ENCODE measurements at places on chromosomes 2 and 18.

GRCh38 chr18:22946846-22947245, 13.7 kb downstream of the RBBP8 start:
- no peak for DNase-seq

DNA sequence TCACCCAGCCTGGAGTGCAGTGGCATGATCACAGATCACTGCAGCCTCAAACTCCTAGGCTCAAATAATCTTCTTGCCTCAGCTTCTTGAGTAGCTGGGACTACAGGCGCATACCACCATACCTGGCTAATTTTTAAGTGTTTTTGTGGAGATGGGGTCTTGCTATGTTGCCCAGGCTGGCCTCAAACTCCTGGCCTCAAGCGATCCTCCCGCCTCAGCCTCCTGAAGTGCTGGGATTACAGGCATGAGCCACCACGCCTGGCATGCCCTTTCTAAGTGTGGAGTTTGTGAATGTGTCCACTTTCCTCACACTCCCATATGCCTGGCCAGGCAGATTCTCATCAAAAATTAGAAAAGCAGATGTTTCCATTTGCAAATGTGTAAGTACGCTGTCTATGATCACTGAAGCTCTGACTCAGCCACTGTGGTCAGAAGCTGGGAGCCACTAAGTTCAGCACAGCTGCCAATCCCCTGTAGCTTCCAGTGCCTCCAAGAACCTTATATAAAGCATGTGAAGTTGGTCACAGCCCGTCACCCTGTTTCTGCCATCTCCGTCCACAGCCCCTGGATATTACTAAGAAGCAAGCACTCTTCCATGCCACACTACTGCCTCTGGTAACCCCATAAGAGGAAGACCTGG, 155.4 kb downstream of the FAM210A start:
- DNase-seq: no peak

GRCh38 chr2:95303191-95303919, 6.2 kb downstream of the KCNIP3 start:
- peak; percentile 61 for DNase-seq

DNA sequence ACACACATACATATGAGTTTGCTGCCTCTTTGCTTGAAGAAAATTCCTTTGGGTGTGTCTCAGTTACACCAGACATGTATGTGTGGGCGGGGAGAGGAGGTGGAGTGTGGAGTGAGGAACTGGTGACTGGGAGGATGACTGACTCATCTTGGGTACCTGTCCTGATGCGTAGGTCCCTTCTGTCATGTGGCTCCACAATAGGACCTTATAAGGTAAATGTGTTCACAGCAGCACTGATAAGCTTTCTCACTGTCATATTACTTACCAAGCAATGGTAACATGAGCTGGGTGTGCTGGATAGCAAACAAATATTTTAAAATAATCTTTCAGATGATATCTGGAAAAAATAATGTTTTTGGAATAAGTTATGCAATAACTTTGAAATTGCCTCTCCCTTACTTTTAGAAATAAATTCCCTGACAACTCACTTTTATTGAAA, 45.1 kb downstream of the SLC9A2 start:
- no peak for DNase-seq

- DNase-seq: peak; percentile 76
Measured at GRCh38 chr18:55706898-55707297, 118.9 kb upstream of the TCF4 start.

DNA sequence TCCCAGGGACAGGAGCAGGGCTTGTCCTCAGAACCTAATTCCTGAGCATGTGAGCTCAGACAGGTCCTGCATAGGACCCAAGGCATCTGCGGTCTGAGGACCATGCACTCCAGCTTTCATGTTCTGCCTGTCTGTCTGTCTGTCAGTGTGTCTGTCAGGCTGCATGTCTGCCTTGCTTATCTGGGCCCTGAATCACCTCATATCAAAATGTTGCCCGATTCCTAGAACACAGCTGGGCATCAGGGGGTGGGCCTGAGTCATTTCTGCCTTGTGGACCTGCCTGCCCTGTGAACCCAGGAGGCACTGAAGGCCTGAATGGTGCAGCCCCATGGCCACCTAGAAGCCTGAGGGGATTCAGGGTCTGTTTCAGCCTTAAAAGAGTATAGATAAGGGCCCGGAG, 22.1 kb downstream of the INHBB start:
- DNase-seq: no peak

DNA sequence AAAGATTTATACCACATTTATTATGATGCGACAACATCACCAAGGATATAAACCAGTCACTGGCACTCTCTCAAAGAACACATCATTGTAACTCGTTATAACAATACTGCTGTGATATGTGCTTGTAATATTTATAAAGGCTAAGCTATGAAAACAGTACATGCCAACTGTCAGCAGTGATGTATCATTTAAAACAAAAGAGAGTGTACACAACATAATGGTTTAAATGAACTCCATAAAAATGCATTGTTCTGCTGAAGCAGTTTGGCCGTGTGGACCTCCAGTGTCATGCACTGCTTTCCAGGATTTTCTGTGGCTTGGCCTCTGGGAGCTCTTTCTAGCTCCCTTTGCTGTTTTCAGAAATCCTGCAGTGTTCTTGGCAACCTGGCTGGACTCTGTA, 215.6 kb downstream of the MTX2 start:
- DNase-seq: no peak

DNA sequence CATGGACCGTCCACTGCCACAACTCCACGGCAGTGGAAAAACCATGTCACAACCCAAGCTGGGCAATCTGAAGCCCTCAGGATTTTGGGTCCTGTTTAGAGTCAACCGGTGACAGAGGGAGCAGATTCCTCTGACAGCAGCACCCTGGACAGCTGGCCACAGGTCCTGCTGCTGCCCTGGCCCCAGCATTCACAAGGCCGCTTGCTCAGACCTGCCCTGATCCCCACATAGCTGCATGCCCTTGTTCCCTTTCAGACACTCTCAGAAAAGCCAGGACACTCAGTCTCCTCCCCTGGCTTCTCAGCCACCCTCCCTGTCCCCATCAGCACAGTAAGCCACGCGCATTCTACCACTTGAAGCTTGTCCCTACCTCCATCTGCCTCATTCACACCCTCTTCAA, 1.6 kb downstream of the COPS9 start:
- DNase-seq: no peak

DNA sequence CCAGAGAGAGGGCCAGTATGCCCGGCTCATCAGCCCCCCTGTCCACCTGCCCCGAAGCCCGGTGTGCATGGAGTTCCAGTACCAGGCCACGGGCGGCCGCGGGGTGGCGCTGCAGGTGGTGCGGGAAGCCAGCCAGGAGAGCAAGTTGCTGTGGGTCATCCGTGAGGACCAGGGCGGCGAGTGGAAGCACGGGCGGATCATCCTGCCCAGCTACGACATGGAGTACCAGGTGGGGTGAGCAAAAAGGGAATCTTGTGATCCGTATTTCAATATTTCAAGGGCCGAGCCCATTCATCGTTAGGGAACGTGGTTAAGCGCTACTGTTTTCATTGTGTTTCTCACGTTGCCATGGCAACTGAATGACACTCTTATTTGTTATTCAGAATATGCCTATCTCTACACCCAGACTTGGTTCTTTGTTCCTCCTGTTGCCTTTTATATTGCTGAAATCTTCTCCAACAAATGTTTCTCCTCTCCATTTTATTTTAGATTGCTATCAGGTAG, 81.5 kb downstream of the NRP2 start:
- no peak for DNase-seq

- DNase-seq: no peak
Measured at GRCh38 chr2:68225119-68225632, 27.2 kb downstream of the PPP3R1 start.

- no peak for DNase-seq
Measured at GRCh38 chr2:181632733-181633401, 24.0 kb downstream of the CERKL start.

DNA sequence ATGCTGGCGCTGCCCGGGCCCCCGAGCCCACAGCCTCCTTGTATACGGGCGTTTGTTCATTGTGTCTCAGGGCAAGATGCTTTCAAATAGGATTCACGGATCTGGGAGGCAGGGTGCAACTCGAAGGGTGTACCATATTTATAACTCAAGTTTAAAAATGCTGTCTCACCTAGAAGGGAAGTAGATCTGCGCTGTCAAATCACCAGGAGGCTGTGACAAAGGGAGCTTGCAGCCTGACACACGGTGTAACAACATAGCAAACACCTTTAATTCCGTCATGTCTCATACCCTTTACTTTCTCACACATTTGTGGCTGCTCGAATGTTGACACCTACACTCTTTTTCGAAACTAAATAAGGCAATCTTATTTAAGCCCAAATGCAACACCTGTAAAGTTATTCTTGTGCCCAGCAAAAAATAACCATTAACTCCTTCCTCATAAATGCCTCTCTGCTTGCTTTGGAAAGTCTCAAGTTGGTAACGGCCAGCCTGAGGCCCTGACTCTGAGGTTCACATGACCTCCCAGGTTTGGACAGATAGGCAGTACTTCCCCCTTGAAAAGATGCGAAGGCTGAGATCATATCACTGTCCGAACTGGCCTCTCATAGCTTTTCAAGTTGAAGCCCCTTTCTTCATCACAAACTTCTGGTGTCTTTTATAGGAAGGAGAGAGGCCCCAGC, 11.6 kb downstream of the ZEB2 start:
- DNase-seq: no peak

GRCh38 chr2:134934641-134935040, 16.0 kb downstream of the CCNT2 start:
- DNase-seq: no peak

- no peak for DNase-seq
Measured at GRCh38 chr2:60838481-60838880, 42.9 kb upstream of the REL start.

GRCh38 chr2:11559066-11559785, 25.4 kb downstream of the GREB1 start:
- no peak for DNase-seq

DNA sequence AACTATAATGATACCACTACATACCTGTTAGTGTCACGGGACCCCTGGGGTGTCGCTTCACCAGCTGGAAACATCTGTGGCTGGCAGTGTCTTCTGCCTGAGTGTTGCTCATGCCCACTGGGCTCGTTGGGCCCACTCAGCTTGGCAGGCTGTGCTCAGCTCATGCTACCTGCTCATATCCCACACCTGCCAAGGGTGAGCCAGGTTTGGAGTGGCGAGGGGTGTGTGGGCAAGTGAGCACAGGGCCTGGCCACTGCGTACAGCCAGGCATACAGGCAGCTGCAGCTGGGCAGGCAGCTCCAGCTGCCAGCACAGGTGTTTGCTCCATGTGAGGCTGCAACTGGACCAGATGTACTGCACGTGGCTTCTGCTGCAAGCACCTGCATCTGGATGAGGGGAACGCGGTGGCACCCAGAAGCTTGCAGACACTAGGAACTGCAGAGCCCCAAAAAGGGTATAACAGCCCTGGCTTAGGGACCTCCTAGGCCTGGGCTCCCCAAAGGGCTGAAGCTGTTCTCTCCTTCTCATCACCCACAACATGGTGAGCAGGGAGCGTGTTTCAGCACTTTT, 70.1 kb downstream of the SUCLG1 start:
- DNase-seq: no peak
